Chondrocyte (in vitro differentiated cells): ENCODE measurements at places on chromosomes 6 and 20. TPM values are rescaled to one million over a fixed set of nuclear protein-coding genes. Genes with fewer than 3 reads are reported as not detected.
A peak's percentile ranks its signal among the peaks of the same experiment; 100 is the strongest.

Gene UQCC2
- 64.5 to 80.2 TPM (median 67.6 TPM) in 3 replicates for total RNA-seq

Gene PRSS16
- total RNA-seq = 1.1 to 1.8 TPM (median 1.7 TPM) in 3 replicates

Gene STXBP5
- 30.8 to 42.5 TPM (median 32.4 TPM) in 3 replicates for total RNA-seq

Gene TFAP2B
- total RNA-seq = 6.4 to 16.7 TPM (median 14.8 TPM) in 3 replicates

Gene TMEM14B
- 45.5 to 65.9 TPM (median 50.5 TPM) in 3 replicates for total RNA-seq

Gene ENPP1
- 8.1 to 23.6 TPM (median 8.6 TPM) in 3 replicates for total RNA-seq

Gene C6orf163
- total RNA-seq = 1.2 to 3.3 TPM (median 1.7 TPM) in 3 replicates

Gene HRH3
- total RNA-seq = not detected in 3 replicates

GRCh38 chr6:32968867-32969684, 682 bp downstream of the BRD2 start:
- peak; percentile 91 for DNase-seq

DNA sequence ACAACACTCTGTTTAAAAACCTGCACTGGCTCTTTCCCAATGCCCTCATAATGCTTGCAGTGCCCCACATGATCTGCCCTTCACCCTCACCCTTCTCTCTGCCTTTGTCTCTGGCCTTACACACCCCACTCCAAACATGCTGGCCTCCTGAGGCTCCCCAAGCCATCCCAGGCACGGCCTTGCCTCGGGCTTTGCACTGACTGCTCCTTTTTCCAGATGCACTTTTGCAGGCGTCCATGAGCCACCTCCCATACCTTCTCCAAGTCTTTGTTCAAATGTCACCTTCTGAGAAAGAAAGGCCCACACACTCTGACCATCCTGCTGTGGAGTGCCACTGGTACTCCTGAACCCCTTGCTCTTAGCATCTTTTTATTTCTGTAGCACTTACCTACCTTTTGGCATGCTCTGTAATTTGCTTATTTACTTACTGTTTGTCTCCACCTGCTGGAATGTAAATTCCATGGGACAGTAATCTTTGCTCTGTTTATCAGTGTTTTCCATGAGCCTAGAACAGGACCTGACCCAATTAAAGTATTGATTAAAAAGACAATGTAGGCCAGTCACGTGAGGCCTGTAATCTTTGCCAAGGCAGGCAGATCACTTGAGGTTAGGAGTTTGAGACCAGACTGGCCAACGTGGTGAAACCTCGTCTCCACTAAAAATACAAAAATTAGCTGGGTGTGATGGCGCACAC, 30.7 kb downstream of the GFRA4 start:
- no peak for DNase-seq

DNA sequence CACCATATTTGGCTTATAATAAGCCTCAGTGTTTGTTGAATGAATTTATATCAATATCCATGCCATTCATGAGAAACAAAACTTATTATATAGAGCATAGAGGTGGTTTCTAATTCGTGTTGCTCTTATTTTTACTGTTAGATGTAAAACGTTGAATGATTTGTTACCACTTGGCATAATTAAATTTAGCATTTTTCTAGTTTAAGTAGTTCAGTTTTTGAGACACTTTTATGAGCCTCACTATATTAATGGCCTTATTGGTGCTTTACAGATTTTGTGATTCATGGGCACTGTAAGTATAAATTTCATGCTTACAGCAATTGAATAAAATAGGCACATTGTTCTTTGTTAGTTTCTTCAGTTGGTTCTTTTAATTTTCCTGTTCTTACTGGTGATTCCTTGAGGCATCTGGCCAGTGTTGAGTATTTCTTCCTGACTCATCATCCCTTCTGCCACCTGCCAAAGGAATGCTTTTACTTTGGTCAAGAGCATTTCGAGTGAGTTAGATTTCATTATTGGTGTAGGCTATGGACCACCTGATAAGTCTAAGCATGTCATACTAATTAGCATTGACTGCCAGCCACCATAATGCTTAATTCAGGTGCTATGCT, 34.8 kb downstream of the CDKAL1 start:
- no peak for DNase-seq

DNA sequence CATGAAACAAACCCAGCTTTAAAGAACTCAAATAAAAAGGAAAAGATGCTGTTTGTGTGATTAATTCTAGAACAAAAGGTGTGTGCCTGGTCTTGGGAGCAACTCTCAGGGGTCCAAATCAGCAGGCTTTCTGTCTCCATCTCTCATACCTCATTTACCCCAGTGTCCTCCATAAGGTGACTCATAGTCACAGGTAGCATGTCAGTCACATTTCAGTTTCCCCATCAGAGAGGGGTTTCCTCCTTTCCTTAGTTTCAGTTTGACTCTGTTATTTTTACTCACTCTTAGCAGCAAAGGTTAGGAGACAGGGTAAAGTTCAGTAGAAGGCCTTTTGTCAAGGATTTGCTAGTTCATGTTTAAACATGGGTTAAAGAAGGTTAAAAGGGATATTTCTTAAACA, 46.2 kb downstream of the OGFRL1 start:
- DNase-seq = no peak

DNA sequence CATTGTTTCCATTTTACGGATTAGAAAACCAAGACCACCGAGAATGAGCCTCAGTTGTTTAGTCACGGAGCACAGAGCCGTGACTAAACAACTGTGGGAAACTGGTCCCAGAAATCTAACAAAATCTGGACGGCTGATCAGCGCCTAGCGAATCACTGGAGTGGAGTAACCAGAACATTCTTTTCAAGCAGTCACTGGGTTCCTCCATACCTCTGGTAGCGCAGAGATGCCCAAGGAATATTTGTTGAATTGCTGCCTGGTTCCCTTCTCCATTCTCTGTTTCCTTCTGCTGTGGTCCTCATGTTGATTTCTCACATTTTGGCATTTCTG, 62.0 kb downstream of the GPX5 start:
- no peak for DNase-seq

DNA sequence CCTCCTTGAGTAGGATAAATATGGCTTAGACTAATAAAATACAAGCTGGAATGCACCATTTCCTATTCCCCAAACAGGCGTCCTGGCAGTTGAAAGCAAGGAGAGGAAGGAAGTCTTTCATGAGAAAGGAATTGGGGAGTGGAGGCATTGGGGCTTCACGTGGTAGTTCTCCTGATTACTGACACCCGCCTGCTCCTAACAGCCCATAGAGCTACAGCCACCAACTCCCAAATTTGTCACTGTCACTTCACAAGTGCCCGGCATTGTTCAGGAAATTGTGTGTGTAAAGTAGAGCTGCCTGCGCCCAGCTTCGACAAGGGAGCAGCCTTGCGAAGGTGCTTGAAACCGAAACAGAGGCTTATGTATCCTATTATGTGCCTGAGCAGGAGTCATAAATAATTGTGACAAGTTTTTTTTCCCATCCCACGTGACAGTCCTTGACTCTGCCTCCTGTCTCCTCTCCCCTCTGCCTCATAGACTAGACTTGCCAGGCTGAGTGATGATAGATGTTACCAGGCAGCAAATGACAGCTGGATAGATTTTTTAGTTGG, 301.7 kb upstream of the ZFP64 start:
- DNase-seq = no peak

GRCh38 chr6:9921366-9921765, 493.5 kb downstream of the TFAP2A start:
- DNase-seq = no peak

DNA sequence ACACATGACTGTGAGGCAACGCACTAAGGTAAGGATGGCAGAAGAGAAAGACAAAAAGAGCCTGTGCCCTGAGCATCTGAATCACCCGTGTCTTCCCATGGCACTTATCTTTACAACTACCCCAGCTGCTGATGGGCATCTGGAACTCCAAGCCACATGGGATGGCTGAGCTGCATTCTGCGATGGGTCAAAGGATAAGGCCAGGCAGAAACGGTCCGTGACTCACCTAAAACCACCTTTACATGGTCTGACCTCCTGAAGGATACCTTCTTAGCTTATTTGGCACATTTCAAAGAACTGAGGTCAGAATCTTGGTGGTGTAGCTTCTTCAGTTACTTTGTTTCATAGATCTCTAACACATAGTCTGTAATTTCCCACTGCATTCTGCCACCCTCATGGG, 99.7 kb downstream of the DNAH8 start:
- DNase-seq = no peak

- no peak for DNase-seq
Measured at GRCh38 chr6:111975466-111975865, 78.4 kb upstream of the CCN6 start.

GRCh38 chr6:63269470-63269869, 50.3 kb downstream of the LGSN start:
- no peak for DNase-seq

DNA sequence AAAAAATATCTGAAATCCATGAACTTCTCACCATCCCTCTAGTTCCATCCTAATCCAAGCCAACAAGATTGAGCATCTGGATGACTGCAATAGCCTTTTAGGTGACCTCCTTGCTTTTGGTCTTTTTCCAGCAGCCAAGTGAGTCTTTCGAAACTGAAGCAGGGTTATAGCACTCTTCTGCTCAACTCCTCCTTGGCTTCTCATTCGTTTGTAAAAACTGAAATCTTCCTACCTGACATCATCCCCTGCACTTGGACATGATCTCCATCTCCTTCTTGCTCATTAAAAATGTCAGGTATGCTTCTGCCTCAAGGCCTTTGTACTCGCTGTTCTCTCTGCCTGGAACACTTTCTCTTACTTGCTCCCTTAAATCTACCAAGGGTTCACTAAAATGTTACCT, 46.0 kb downstream of the STX7 start:
- DNase-seq = no peak

DNA sequence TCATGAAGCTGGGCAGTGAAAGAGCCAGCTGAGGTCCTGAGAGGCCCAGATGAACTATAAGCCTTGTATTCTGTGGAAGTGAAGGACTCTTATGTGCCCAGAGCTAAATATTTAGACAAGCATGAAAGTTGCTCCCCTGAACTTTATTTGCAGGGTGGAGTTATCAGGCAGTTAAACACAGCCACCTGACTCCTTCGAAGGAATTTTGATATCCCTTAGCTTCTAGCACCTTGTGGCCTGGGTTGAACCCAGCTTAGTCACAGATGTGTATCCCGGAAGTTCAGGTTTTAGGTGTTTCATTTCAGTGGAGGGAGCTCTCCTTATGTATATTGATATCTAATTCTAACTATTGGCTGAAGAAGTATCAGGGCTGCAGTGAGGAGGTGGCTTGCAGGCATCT, 20.4 kb downstream of the NR2E1 start:
- no peak for DNase-seq

- no peak for DNase-seq
Measured at GRCh38 chr6:75472885-75473284, 20.7 kb downstream of the FILIP1 start.

GRCh38 chr20:50993876-50994275, 29.0 kb downstream of the KCNG1 start:
- no peak for DNase-seq

GRCh38 chr20:3203315-3204123, 963 bp downstream of the DDRGK1 start:
- no peak for DNase-seq
